ENCODE measurements at places on chromosomes 12 and 14.

GRCh38 chr14:89479802-89480201, 62.8 kb upstream of the FOXN3 start:
- DNase-seq, result no peak

DNA sequence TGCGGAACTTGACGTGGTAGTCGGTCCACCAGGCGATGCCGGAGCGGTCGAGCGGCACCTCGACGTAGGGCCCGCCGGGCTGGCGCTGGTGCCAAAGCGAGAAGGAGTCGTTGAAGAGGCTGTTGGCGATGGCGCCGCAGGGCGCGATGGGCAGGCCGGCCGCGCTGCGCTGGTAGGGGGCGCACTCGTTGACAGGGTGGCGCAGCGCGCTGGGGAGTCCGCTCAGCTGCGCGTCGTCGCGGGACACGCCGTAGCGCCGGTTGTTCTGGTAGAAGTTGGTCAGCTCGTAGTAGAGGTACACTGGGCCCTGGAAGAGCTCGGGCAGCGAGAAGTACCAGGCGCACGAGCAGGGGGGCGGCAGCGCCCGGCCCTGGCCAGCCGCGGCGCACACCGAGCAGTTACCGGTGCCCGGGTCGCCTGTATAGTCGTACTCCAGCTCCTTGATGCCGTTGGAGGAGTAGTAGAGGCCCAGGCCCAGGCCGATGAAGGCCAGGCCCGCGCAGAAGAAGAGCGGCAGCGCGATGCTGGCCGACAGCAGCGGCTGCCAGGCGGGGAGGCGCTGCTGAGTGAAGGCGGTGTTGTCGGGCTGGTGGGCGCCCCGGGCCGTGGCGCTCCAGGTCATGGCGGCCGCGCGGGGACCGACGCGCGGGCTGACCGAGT, 482 bp downstream of the TMEM30B start:
- DNase-seq, result no peak

DNA sequence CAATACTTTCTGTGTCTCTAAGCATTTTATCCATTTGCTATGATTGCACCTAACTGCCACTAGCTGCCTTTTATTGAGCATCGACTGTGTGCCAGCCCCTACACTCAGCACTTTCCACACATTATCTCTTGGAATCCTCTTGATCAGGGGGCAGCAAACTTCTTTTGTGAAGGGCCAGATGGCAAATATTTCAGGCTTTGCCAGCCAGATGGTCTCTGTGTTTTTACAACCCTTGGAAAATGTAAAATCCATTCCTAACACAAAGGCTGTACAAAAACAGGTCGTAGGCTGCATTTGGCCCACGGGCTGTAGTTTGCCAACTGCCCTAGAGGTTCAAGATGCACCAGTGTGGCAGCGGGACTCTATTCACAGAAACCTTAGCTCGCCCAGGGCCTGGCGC, 19.5 kb downstream of the FOXN4 start:
- no peak for DNase-seq

DNA sequence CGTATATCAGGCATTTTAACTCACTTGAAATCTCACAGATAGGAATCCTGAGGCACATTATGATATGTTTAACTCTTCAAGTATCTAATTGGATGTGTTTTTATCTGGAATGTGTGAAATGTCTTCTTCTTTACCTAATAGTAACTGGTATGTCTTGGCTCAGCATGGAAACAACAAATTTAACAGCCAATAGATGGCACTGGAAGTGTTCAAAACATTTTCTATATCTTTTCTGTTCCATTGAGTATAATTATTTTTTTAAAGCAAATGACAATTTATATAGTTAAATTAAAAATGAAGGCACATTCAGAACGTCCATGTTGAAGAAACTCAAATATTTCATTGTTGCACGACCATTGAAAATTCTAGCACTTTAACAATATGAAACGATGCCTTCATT, 164.6 kb upstream of the SLC16A7 start:
- DNase-seq, result no peak

DNA sequence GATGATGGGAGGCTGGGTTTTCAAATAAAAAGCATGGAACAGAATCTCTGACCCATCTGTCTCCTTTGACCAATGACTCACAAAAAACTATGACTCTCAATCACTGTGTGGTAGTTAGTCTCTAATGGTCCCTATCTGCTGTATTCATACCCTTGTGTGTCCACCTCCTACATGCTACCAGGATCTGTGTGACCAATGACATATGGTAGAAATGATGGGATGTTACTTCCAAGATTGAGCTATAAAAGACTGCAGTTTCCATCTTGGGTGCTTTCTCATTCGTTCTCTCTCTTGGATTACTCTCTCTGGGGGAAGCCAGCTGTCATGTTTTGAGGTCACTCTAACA, 144.7 kb upstream of the BTG1 start:
- DNase-seq, result no peak

DNA sequence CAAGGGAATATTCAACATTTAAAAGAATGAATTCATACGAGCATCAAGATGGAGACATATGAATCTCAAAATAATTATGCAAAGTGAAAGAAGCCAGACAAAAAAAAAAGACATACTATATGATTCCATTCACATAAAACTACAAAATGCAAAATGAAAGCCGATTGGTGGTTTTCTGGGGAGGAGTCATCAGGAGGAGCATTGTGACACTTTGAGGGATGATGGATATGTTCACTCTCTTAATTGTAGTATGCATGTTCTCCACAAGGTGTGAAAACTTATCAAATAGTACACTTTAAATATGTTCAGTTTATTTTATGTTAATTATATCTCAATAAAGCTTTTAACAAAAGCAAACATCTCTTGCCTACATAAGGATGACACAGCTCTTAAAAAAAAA, 13.5 kb downstream of the OLR1 start:
- no peak for DNase-seq

GRCh38 chr12:42742716-42743115, 153.2 kb upstream of the PRICKLE1 start:
- DNase-seq, result no peak

DNA sequence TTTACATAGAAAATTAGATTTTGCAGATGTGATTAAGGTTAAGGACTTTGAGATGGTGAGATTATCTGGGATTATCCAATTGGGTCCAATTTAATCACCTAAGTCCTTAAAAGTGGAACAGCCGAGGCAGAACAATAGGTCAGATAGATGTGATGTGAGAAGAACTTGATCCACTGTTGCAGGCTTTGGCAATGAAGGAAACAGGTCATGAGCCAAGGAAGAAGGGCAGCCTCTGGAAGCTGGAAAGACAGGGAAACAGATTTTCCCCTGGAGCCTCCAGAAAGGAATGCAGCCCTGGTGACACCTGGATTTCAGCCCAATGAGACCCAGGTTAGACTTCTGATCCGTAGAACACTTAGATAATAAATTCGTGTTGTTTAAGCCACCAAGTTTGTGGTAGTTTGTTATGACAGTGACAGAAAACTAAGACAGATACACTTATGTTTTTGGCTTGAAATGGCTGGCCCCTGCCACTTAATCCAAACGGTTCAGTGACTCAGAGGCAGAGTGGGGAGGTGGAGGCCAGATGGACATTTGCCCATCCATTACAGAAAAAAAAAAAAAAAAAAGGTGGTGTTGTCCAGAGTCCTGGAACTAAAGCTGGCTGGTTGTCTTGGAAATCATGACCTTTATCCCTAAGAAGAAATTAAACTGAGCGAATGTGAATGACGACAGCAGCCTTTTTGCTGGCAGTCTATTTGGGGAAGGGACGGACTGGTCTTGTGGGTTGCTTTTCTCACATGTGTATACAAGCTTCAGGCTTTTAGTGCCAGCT, 181.9 kb upstream of the NRXN3 start:
- no peak for DNase-seq

- DNase-seq, result no peak
These were observed 1.5 kb downstream of the NPFF start for GRCh38 chr12:53505555-53506449.

DNA sequence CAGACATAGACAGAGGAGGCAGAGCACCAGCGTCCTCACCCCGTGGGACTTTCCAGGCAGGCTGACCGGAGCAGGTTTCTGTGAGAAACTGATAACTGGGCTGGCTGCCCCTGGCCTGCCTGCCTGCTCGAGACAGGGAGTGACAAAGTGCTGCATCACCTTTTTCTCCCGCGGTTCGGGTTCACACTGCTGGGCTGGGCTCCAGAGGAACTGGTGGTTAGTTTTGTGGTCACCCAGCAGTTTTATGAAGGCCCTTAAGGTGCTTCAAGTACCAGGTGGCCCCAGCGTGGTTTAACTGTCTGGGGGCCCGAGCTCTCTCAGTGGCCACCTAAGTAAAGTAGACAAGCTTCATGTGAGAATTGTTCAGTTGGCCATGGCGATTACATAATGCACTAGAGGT, 1073.6 kb downstream of the BCL11B start:
- DNase-seq, result no peak

GRCh38 chr12:70069221-70070105, 173.8 kb upstream of the CNOT2 start:
- DNase-seq, result no peak

GRCh38 chr12:130041983-130042812, 120.1 kb upstream of the FZD10 start:
- no peak for DNase-seq

DNA sequence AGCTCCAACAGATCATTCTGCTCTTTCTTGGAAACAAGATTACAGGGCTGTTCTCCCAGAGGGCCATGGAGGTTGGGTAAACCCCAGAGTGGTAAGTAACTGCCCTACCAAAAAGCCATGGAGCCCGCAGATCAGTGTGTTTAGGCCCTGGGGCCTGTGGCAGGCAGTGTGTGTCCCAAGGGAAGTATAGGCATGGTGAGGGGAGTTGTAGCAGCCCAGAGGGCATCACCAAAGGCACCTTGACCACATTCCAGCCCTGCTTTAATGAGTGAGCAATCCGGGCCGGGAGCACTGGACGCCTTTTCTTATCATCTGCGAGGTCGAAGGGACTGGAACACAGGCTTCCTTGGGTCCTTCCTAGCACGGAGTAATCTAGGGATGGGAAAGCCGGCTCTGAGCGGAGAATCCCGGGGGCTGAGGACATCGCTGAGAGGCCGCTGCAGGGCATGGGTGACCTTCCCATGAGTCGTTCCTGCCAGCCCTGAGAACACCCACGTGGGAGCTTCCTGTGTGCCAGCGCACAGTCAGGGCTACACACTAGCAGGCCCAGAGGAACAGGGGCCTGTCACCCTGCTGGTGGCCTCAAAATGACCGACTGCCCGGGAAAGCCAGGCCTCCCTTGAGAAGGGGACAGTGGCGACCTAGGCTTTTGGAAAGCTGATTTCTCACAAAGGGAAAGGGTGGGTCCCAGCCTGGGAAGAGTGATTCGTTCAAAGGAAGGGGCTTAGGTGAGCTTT, 91.3 kb downstream of the NINJ2 start:
- DNase-seq, result no peak

DNA sequence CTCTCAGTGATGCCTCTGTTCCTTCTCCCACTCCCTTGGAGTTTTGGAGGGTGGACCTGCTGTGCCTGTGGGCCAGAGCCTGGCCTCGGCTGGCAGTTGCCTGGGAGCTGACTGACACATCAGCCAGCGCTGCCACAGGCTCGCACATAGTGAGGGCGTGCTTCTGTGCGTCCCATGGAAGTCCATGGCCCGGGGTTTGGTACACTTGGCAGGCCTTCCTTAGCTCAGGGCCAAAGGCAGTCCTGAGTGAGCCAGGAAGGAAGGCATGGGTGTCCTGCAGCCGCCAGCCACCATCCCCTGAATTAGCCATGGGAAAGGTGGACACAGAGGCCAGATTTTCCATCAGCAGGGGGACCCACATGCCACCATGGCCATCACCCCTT, 1.1 kb upstream of the DEGS2 start:
- no peak for DNase-seq

DNA sequence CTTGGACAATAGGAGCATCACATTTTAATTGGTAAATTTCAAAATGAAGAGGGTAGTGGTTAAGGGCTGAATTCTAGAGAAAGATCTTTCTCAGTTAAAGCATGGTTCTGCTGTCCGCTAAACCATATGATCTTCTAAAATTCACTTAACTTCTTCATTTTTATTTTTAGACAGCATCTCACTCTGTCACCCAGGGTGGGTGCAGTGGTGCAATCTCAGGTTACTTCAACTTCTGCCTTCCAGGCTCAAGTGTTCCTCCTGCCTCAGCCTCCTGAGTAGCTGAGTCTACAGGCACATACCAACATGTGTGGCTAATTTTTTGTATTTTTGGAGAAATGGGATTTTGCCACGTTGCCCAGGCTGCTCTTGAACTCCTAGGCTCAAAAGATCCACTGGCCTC, 226.7 kb upstream of the ABCD2 start:
- no peak for DNase-seq

GRCh38 chr12:95857799-95858198, 953 bp upstream of the SNRPF start:
- DNase-seq, result no peak

DNA sequence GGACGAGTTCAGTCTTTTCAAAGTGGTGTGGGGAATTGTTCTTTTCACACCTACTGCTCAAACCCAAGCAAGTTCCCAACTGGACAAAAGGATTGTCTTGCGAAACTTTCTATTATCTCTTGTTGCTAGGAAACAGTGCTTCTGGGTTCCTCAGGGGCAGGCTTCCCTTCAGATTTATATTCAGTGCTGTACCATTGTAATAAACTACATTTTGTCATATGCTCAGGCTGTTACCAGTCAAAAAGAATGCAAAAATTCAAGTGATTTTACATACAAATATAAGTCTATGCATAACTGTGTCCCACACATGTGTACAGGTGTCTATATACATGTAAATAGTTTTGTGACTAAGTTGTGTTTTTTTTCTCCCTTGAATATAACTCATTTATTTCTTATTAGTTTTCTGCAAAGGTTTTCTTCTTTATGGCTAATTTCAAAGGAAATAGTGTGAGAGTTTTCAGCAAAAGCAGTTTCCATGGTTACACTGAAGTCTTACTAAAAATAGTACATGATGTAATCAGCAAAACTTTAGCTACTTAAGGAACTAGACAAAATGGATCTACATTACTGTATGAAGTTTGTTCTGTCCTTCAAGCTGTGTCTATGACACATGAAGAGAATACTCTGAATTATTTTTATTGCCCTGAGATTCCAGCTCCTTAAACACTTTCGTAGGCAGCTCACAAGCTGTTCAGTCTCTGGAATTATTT, 430.2 kb upstream of the TMPO start:
- DNase-seq, result no peak

DNA sequence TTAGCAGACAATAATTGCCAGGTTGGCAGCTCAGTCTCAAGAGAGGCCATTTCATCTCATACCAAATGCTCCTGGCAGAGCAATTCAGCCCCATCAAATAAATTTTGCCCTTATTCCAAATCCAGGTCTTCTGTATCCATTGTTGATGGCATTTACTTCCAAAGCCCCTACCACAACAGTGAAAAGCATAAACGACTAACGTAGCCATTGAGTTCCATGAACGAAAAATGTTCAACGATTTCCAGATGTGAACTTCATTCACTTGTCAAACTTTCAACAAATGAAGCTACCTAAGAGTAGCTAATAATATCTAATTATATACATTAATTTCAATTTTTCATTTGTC, 3.0 kb upstream of the GCN1 start:
- DNase-seq, result no peak

DNA sequence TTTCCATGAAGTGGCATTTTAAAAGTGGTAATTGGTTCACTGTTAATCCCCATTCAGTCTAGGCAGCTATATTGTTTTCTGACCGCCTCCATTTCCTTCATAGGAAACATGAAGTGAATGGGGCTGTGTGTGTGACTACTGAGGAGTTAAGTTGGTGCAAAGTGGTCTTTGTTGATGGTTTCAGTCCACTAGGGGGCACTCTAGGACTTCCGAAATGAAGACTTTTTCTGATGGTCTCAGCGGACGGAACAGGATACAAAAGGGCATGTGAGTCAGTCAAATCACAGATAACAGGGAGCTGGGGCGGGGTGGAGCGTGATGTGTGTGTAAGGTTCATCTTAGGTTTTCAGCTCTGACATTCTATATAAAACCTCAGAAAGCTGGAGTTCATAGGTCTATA, 240.1 kb upstream of the OR4E1 start:
- no peak for DNase-seq

- no peak for DNase-seq
These were observed 75.8 kb downstream of the DIO2 start for GRCh38 chr14:80135305-80136088.

Measured in skeletal muscle cell (primary cell).